ENCODE measurements at places on chromosomes 3 and 15.

GRCh38 chr15:25243800-25244097 lies 195.1 kb downstream of the UBE3A start:
- DNase-seq = no peak

GRCh38 chr3:12961007-12961696 lies 112.1 kb downstream of the IQSEC1 start:
- no peak for DNase-seq

DNA sequence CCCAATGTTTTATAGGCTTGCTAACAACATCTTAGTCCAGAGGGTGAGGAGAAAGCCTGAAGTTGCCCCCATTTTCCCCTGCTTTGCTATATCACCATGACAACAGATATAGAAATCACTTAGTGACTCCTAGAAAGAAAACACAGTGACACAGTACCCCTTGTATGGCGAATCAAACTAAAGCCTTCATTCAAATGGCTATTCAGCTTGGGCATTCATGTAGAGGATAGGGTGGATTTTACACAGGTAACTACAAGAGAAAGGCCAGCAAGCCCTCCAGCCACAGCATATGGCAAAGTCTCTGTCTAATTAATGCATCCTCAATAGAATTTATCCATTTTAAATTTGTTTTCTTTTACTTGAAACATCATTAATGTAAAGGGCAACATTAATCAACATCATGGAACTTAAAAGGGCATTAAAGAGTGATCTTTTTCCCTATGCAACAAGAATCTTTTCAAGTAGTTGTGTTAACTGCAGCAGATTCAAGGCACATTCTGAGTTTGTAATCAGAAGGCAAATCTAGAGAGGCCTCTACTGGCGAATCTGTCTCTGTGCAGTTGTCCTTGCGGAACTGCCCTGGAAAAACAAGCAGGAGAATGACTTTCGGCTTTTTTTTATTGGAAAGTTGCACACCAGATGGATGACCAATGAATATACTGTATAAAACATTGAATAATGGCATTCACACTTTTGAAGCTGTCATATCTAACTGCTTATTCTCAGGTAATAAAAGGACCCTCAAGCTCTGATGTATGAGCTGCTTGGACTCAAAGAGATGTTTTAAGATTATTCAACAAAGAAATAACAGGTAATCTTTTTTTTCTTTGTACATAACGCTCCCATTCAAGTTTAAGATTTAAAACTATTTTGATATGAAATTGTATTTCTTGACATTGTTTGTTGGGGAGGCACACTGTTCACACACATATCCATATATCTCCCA lies 621.7 kb upstream of the AGTR1 start:
- DNase-seq = no peak

DNA sequence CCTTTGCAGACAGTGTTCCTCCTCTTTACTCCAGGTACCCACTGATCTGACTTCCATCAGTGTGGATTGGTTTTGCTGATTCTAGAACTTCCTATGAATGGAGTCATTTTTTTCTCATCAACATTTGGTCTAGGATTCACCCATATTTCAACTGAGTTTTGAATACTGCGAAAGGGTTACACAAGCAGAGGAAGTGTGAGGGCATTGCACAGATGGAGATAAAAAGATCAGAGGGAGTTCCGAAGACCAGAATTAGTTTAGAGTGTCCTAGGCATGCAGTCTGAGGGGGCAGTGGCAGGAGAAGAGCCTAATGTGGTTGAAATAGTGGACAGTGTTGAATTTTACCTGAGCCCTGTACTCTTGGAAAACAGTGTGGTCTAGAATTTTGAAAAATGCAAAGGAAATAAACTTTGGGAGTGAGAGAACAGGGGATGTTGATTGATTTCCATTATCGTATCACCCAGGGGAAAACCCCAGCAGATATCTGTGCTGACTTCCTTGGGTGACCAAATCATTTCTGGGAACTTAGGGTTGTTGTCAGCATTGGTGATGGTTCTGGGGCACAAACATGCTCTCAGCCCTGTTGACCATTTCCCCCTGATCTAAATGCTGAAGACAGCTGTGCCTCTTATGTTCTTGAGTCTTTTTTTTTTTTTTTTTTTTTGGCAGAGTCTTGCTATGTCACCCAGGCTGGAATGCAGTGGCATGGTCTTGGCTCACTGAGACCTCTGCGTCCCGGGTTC lies 327.4 kb upstream of the LRRFIP2 start:
- DNase-seq = no peak

DNA sequence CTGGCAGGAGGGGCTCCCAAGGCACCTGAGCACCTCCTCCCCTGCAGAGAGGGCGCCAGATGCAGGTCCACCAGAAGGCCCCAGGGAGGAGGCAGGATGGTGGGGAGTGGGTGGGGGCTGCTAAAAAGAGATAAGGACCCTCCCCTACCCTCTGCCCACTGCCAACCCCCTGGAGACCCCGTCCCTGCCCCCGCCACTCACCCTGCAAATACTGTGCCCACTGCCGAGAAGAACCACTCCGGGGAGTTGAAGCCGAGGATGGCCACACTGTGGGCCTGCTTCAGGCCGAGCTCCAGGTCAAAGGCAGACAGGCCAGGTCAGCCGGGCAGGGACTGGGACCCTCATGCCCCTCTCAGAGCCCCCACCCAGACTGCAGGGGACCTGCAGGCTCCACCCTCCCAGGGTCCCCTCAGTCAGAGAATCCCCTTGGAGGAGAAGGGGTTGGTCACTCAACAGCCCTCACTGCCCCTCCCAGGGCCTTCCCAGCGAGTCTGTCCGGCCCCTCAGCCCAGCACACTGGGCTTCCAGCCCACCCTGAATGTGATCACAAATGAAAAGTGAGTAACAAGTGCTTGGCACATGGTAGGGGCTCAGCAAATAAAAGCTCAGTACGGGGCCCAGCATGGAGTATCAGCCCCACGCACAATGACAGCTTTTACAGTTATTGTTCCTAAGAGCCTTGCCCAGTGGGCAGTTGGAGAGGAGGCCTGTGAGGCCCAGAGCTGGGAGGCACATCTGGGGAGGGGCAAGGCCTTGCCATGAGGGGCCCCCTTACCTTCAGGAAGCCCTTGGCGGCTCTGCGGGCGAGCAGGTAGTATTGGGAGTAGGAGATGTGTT lies 40.4 kb downstream of the ACSBG1 start:
- no peak for DNase-seq

- no peak for DNase-seq
Measured at GRCh38 chr3:56917361-56918110, 115.8 kb upstream of the ARHGEF3 start.

- no peak for DNase-seq
Measured at GRCh38 chr3:52912885-52913731, 15.8 kb upstream of the STIMATE start.

DNA sequence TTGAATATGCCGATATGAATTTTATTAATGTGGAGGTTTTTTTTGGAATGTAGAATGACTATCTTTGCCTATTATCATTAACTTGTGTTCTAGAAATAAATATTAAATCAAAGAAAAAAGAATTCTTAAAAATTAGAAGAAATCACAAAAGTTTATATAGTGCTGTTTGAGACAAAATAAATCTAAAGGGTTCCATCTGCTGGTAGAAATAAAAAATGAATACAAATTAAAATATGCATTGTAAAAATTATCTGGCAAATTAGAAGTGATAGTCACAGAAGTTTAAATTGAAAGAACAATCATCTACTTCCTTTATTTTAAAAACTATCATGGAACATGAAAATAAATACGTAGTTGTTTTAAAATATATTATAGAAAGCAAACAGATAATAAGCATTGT lies 22.7 kb upstream of the ZBTB20 start:
- no peak for DNase-seq

- DNase-seq = no peak
Measured at GRCh38 chr3:137582484-137582883, 181.6 kb upstream of the SOX14 start.

DNA sequence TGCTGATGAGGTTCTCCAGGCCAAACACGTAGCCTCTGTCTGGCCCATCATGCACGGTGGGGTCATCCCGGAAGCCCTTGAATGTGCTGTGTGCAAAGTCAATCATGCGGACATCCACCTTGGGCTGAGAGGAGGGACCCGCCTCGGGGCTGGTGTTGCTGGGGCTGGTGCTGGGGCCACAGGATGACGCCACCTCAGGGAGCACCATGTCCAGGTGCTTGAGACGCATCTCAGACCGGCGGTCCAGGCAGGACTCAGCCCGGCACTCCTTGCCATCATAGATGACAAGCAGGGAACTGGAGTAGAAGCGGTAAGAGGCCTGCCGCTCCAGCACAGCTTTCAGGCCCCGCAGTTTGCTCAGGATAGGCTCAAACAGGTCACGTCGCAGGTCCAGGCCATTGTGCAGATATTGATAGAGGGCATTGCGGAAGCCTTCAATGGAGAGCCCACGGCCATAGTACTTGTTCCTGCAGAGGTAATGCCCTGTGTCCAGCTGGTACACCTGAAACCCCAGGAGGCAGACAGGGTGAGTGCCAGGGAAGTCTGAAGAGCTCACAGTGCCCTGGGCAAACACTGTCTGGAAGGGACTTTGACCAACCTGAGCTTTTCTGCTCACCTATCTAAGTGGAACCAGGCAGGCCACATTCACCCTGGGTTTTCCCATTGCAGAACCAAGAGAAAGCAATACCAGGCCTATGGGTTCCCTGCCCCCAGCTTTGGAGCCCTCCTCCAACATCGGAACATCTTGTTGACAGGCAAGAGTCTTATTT lies 3.6 kb upstream of the GMPPB start:
- DNase-seq = no peak

GRCh38 chr3:171115667-171116066 lies 89.1 kb upstream of the SLC2A2 start:
- no peak for DNase-seq

DNA sequence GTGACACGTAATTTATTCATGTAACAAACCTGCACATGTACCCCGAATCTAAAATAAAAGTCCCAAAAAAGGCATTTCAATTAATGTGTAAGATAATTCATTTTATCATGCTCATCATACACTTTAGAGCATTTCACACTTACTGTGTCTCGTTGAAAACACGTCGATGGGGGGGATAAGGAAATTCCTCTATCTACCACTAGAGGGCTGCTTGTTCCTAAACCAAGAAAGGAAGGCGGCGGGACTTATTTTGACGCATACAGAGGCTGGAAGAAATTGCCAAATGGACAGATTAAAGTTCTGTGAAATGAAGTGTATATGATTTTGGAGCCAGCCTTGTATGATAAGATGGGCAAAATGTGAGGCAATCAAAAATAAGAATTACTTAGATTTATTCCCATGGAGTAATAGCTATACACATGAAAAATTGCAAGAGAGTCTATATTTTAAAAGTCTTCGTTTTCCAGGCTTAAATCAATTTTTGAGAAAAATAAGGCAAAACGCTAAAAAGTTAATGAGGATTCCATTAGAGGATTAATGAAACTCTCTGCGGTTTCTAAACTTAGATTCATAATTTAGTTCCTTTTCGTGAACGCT lies 346.8 kb downstream of the CNTN3 start:
- no peak for DNase-seq

DNA sequence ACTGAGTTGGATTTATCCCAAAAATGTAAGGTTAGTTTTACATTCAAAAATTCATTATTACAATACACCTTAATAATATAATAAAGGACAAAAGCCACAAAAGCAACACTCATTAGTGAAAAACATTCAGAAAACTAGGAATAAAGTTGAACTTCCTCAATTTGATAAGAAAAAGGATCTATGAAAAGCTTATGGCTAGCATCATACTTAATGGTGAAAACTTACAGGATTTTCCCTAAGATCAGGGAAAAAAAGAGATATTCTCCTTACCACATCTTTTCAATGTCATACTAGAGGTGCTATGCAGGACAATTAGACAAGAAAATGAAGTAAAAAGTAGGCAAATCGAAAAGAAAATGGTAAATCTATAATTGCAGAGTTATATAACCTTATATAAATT lies 279.9 kb downstream of the CGGBP1 start:
- no peak for DNase-seq

DNA sequence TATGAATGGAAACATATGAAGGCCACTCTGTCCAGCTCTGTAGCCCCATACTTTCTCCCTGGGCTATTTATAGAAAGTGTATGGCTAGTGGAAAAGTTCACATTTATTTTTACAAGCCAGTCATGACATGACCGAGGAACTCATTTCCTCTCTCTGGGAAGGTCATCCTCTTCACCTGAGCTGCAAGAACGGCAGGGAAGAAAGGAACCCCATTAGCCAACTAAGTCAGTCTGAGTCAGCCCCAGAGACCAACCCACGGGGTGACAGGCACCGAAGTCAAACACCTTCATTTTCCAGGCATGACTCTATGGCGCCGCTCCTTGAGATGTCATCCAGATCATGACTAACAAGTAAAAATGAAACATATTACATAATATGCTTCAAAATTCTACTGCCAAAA lies 4.8 kb downstream of the PAQR9 start:
- DNase-seq = no peak

GRCh38 chr3:14775563-14775962 lies 43.2 kb upstream of the FGD5 start:
- DNase-seq = no peak

DNA sequence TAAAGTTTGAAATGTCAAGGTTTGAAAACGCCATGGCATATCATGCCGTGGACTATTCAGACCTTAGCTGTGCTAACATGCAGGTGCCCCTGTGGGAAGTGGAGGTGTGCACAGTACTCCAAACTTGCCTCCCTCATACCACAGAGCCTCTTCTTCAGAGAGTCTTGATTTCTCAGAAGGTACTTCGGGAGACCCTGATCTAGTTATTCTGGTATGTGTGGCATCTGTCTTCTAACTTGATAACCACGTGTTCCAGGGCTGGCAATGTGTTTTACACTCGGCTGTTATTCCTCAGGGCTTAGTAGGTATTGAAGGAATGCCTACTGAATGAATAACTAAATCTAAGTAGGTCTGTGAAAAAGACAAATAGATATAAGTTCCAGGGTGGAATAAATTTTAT lies 309.9 kb downstream of the CLSTN2 start:
- DNase-seq = no peak

DNA sequence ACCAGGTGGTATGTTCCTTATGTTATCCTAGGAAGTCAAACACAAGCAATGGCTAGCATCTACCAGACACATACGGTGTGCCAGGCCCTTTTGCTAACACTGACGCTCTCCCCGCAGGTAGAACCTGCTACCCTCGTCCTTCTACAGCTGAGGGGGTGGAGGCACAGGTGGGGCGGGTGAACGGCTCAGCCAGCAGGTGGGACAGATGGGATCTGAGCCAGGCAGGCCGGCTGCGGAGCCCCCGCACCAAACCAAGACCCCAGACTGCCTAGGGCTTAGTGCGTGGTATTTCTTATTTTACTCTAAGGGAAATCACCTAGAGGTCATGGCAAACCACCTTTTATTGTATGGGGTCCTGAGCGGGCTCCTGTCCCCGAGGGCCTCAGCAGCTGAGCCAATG lies 53.9 kb upstream of the PCSK6 start:
- no peak for DNase-seq

- DNase-seq = no peak
Measured at GRCh38 chr3:101229681-101230080, 90.7 kb downstream of the IMPG2 start.

DNA sequence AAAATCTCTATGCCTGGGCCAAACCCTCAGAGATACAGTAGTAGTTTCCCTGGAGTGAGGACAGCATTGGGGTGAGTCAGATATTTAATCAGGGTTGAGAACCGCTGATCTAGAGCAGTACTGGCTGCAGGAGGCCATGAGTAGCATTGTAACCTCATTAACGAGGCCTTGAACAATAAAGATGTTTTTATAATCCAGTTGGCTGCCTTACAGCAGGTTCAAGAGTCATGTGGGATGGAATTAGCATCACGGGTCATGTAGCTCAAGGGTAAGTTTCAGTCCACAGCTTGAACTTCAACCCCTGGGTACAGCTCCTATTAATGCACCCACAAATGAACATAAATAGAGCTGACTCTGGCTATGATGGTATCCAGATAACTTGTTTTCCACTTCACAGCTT lies 5.1 kb downstream of the HPS3 start:
- DNase-seq = no peak
